ENCODE measurements at places on chromosomes 4 and X. TPM values are rescaled to one million over a fixed set of nuclear protein-coding genes. Genes with fewer than 3 reads are reported as not detected.

The ITIH6 gene
- not detected for total RNA-seq

GRCh38 chrX:46649421-46650260, 76.1 kb downstream of the CHST7 start:
- peak; percentile 56 for DNase-seq

DNA sequence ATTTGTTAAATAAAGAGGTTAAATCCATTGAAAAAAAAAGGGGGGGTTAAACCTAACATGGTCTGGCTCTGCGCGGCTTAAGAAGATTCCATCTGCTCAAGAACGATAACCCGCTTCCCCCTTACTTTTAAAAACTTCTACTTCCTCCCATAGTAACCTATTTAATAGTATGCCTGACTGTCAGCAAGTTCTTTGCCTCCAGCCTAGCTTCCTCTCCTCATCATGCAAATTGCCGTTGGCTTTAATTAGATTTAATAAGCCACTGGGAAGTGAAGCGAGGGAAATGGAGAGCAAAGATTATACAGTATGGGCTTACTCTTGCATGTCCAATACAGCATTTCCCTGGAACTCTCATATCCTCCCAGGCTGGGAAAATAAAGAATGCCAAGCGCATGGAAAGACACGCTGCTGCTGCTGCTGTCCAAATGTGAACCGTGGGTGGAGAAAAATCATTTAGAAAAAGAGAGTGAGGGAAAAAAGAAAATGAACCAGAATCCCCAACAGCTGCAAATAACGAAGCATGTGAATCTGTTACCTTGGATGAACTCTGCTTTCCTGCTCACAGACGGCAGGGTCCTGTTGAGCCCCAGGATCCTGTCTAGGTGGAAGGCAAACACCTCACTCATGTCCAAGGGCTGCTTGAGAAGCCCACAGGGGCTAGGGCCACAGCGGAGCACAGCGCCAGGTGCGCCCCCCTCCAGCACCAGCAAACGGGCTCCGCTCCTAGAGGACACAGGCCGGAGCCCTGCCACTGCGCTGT, 2.7 kb downstream of the GASK1B start:
- no peak for DNase-seq

- no peak for DNase-seq
Measured at GRCh38 chrX:27555514-27555913, 34.6 kb upstream of the DCAF8L2 start.

GRCh38 chrX:144916785-144917184, 330.5 kb upstream of the SPANXN1 start:
- DNase-seq: no peak

- no peak for DNase-seq
Measured at GRCh38 chrX:46703980-46704379, 54.9 kb downstream of the SLC9A7 start.

The ENAM gene
- total RNA-seq: 1.9 TPM

All from left ventricle myocardium superior (tissue), 1 donor.